ENCODE measurements at places on chromosomes 2 and 18.
A peak's percentile ranks its signal among the peaks of the same experiment; 100 is the strongest.

DNA sequence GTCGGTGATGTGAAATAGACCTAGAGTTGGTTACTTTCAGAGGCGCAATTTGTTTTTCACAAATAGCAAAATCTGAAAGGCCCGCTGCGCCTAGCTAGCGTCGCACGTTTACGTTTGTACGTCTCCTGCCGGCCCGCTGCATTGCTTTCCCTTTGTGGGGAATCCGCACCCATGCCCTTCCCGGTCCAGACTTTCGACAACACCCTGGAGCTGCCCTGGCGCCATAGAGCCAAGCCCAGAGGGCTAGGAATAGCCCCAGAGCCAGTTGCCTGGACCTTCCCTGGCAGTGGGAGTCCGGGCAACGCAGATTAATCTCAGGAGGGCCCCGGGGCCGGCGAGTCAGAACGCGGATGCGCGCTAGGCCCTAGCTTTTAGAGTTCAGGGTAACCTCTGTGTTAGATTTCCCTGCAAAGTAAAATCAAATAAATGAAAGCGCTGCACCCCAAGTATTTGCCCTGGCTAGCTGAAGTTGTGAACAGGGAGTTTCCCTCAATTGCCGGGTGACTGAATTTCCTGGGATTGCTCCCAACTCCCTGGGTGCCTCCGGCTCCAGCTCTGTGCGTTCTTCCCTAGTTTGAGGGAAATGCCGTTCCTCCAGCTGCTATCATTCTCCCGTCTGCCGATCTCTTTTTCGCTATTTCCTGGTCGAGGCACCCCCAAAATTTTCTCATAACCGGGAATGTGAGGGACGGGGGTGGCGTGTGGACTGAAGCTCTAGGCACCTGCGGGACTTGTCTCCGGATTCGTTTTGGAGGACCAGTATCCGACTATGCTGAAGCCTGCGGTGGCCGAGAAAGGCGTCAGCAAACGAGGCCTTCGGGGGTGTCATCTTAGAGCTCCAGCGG is 1.2 kb upstream of the EN1 start:
- no peak for DNase-seq

DNA sequence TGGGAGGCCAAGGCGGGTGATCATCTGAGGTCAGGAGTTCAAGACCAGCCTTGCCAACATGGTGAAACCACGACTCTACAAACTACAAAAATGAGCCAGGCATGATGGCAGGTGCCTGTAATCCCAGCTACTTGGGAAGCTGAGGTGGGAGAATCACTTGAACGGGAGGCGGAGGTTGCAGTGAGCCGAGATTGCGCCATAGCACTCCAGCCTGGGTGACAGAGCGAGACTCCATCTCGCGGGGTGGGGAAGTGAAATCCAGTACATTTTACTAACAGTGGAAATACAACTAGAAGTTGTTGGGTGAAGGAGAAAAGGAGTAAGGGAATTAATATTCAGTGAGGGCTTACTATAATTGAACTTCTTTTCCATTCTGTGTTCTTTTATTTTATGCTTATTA is 13.2 kb upstream of the ENOSF1 start:
- no peak for DNase-seq

DNA sequence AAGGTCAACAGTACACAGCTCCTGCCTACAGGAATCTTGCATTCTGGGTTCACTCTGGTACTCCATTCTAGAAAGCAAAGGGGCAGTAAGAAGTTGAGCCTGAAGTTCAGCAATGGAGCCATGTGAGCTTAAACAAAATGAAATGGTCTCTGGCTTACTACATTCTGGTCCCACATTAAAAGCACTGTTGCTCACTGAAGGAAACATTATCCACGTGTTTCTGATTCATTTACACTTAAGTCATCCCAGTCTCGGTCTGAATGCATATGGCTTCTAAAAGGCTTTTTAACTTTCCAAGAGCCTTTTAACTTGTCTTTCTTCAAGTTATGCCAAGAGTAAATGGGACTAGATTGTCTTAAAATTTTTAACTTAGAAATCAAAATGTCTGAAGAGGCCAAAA is 177.8 kb downstream of the LNPK start:
- DNase-seq: no peak

DNA sequence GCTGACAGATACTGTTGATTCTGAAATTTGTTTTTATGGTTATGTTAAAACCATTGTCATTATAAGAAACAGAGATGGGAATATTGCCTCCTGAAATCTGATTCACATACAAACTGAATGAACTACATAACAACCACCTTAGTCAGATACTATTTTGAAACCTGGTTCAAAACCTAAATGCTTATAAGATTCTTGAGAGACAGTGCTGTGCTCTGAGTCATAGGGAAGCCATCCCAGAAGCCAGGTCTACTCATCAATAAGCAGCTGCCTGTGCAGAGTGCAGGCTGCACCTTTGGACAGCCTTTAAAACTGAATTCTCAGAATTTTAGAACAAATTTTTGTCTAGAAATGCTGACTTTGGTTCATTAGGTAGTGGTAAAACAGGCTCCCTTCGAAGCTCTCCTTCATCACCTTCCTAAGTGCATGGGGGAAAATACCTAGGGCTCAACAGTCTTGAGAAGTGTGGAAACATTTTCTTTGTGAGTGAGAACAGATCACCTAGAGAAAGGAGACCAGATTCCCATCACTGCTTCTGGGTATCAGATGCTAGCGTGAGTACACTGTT is at the start of gene SERPINB7:
Gene SERPINB7 (plus strand): TSS at position 253 of the 565 bp plus-strand sequence. CDS start 6,955 bp downstream, outside the sequence.
- no peak for DNase-seq

DNA sequence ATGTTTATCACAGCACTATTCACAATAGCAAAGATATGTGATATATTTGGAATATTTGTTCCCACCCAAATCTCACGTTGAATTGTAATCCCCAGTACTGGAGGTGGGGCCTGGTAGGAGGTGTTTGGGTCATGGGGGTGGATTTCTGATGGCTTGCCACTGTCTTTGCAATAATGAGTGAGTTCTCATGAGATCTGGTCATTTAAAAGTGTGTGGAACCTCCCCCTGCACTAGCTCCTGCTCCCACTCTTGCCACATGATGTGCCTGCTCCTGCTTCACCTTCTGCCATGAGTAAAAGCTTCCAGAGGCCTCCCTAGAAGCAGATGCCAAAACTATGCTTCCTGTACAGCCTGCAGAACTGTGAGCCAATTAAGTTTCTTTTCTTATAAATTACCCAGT is 72.2 kb upstream of the DYNC1I2 start:
- DNase-seq: no peak

DNA sequence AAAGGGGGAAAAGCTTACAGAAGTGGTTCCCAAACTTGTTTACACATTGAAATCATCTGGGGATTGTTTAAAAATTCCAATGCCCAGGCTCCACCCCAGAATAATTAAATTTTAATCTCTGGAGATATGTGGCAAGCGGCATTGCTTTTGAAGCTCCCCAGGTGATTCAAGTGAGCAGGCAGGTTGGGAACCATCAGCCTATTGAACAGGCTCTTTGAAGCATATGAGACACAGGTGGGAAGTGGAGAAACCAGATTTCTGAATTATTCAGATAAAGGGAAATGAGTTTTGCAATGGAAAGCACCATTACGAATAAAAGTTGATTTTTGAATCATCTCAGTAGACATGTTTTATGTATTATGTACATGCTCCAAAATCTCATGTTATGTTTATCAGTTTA is 57.6 kb upstream of the NOSTRIN start:
- DNase-seq: no peak

DNA sequence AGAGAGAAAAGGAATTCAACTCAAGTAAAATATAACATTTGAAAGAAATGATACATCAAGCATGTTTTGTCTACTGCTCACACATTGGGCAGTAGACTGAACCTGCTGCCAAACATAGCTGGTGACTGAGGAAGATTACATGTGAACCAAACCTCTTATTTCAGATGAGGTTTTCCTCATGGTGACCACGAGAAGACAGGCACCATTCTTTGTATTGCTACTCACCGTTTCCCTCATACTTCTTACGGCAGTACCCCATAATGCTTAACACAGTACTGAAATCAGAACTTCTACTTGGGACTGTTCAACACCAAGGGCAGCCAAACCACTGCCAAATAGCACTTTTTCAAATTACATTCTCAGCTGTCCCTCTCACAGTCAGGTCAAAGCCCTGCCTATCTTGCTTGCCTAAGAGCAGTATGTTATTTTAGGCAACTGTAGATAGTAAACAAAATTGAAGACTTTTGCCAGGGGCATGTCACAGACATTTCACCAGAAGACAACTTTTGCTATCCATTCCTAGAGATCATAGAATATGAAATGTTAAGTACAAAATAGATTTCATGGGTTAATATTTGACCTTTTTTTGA is 167.1 kb upstream of the DOK6 start:
- no peak for DNase-seq

DNA sequence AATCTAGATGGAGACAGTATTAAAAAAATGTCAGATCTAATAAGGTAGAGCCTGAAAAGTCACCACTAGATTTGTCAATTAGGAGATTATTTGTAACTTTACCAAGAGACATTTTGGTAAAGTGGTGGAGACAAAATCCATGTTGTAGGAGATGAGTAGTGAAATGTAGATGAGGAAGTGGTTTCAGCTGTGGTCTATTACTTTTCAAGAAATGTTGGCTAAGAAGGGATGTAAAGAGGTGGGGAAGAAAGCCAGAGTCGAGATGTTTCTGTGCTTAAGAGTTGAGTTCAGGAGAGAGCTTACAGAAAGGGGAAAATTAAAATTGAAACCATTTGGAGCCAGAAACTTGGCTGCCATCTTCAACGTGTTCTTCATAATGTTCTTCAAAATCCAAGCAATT is 22.2 kb downstream of the ACVR2A start:
- DNase-seq: no peak

DNA sequence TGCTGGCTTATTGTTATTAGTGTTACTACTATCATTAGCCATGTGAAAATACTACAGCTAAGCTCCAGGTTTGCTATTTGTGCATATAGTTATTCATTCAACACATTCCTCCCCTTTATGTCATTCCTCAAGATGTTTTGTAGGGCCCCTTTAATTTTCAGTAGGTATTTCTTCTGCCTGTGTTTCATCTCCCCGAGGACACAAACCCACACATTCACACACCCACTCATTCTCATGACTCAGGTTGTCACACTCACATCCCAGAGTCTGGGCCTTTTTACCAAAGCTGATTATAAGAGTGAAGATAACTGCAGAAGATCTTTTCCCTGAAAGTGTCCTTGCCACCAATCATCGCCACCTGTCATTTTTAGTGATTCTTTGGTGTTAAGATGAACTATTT is 68.6 kb upstream of the SPOPL start:
- no peak for DNase-seq

DNA sequence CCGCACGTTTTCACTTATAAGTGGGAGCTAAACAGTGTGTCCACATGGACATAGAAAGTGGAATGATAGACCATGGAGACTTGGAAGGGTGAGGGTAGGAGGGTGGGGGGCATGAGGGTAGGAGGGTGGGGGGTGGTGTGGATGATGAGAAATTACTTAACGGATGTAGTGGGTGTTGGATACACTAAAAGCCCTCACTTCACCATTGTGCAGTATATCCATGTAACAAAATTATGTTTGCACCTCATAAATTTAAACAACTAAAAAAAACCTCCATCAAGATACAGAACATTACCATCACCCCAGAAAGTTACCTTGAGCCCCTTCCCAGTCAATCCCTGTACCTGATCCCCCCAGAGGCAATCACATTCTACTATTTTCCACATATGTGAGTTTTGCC is 26.2 kb downstream of the HK2 start:
- no peak for DNase-seq

GRCh38 chr18:52222211-52222610 is 117.8 kb upstream of the DCC start:
- no peak for DNase-seq

- no peak for DNase-seq
These were observed 248.8 kb upstream of the SLC39A10 start for GRCh38 chr2:195408196-195408595.

GRCh38 chr2:66535574-66536289 is 100.8 kb downstream of the MEIS1 start:
- no peak for DNase-seq

- DNase-seq: no peak
These were observed 60.0 kb downstream of the DGKD start for GRCh38 chr2:233414273-233414654.

GRCh38 chr2:11574176-11575046 is 40.6 kb downstream of the GREB1 start:
- DNase-seq: no peak

GRCh38 chr2:128551435-128551834 is 232.8 kb upstream of the HS6ST1 start:
- no peak for DNase-seq

DNA sequence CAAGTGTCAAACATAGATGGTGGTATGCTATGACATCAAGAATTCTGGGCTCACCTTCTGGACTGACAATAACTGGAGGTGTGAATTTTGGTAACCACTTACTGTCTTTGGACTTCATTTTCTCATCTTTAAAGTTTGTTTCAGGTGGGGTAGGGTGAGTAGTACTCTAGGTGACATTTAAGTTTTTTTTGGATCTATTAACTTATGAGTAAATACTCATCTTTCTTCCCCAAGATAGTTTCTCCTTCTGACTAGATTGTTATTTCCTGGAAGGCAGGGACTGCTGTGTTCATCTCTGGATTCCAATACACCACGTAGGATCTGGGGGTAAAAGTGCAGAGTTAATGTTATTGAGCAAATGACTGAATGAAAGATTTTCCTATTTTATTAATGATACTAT is 55.9 kb downstream of the ICOS start:
- no peak for DNase-seq

- peak; percentile 91 for DNase-seq
These were observed 781 bp upstream of the SOX11 start for GRCh38 chr2:5691221-5691984.

DNA sequence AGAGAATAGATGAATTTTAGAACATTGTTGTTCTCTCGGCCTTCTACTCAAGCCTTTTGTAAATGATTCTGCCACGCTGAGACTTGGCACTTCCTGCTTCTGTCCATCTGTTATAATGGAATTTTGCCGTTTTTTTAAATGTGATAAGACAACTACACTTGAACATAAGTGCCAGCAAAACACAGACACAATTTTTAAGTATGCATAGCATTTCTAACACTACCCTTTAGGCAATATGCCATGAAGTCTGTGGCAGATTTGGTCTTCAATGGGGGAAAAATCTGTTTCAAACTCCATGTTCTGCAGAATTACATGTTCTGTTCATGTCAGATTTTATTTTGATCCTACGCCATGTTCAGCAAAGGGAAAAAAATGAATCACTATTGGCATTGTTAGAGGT is 1170.7 kb upstream of the SLC39A10 start:
- no peak for DNase-seq

GRCh38 chr18:63440881-63441280 is 18.6 kb upstream of the VPS4B start:
- no peak for DNase-seq

GRCh38 chr18:44889111-44889510 is 208.4 kb downstream of the SETBP1 start:
- no peak for DNase-seq

DNA sequence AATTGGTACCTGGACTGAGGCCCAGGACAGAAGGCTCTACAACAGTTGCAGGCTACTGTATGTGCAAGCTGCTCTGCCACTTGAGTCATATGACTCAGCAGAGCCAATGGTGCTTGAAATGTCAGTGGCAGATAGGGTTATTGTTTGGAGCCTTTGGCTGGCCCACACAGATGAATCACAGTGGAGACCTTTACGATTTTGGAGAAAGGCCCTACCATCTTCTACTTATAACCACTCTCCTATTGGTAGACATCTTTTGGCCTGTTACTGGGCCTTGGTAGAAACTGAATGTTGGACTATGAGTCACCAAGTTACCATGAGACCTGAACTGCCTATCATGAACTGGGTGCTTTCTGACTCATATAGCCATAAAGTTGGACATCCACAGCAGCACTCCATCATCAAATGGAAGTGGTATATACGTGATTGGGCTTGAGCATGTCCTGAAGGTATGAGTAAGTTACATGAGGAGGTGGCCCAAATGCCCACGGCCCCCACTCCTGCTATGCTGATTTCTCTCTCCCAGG is 88.9 kb upstream of the NRXN1 start:
- DNase-seq: no peak

GRCh38 chr2:147440734-147441133 is 404.1 kb upstream of the ACVR2A start:
- no peak for DNase-seq

Measured in glutamatergic neuron (in vitro differentiated cells).